Stimulated activated CD4-positive, alpha-beta T cell treated with anti-CD3 and anti-CD28 coated beads, TNF-alpha, amount 100 ng/mL, for 24 hours (primary cell): ENCODE measurements at places on chromosomes 2 and 18.

DNA sequence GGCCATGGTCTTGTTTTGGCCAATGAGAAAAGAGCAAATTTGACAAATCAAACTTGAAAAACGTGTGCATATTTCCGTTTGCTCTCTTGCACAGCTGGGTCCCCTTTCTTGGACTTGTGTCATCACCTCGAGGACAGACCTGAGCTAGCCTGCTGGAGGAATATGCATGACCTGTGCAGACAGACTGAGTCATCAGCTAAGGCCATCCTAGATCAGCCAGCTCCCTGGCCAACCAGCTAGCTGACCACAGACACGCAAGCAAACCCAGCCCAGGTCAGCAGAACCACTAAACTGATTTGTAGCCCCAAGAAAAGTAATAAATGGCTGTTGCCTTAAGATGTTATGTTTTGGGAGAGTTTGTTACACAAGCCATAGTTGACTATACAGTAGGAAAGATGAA lies 61.3 kb upstream of the PAX3 start:
- no peak for DNase-seq

DNA sequence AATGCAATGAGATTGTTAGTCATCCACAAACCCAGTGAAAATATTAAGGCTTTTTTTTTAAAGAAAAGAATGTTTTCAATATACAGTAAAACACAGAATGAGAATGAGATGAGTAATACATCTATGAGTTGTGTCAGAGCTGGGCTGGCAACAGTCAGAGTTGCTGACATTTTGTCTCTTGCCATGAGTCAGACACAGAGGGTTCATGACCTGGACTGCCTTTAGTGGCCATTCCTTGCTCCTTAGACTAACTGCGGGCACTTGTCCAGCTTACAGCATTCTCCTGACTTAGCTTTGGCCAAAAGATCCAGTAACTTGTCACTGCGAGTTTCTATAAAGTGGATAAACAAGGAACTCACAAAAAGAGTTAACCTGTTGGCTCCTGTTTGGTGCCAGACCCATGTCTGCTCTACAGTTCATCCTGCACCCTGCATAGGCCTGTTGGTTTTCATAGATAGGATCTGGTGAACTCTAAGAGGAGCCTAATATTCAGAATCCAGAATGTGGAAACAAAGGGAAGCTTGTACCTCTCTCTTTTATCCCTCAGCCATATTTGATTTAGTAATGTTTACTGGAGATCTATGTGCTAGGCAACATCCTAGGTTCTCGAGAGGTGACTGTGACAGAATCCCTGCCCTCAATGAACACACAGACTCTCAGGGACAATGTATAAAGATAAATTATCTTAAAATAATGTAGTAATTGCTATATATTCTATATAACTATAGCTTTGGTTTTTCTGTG lies 391.5 kb upstream of the VWC2L start:
- DNase-seq = no peak

- DNase-seq = no peak
Observed at GRCh38 chr2:210839450-210839849, 283.1 kb downstream of the CPS1 start.

GRCh38 chr2:12507295-12507694 lies 209.4 kb upstream of the TRIB2 start:
- peak; percentile 72 for DNase-seq

GRCh38 chr2:126949775-126950174 lies 51.1 kb downstream of the TEX51 start:
- no peak for DNase-seq

GRCh38 chr2:99729104-99730025 lies 239.5 kb upstream of the REV1 start:
- no peak for DNase-seq

GRCh38 chr18:46538376-46538775 lies 118.6 kb downstream of the LOXHD1 start:
- DNase-seq = no peak

DNA sequence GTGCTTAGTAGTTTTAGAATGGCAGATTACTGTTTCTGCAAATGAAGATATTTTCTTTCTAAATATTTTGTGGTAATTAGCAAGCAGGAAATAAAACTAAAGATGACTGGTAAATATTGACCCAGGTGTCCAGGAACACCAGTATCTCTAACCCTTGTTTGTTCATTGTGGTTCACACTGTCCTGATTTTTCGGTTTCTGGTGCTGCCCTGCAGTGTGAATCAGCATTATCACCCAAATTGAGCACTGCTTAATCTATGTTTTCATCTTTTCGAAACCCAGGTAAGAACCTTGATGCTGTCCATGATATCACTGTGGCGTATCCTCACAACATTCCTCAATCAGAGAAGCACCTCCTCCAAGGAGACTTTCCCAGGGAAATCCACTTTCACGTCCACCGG lies 167.4 kb downstream of the CAPN13 start:
- DNase-seq = no peak

GRCh38 chr2:38115216-38116032 lies 39.5 kb upstream of the CYP1B1 start:
- peak; percentile 45 for DNase-seq

GRCh38 chr2:98461498-98462049 lies 16.9 kb downstream of the INPP4A start:
- DNase-seq = no peak

DNA sequence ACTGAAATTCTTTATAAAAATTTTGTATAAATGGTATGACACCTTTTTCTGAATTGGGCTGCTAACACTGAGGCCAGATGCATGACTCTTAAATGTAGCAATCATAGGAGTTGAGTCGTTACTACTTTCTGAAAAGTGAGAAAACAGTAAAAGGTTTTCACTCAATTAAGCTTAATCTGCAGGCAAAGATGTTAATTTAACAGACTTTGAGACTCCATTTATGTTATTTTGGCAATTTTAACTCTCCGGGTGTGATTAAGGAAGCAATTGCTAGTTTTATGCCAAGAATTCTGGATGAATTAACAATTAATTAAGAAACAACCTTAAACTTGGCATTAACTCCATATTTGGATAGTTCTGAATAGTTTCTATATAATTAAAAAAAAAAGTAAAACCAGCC lies 104.3 kb downstream of the AGPS start:
- DNase-seq = no peak

GRCh38 chr2:241491549-241492173 lies 16.7 kb downstream of the STK25 start:
- DNase-seq = no peak
